ENCODE measurements at places on chromosomes 4 and X.

DNA sequence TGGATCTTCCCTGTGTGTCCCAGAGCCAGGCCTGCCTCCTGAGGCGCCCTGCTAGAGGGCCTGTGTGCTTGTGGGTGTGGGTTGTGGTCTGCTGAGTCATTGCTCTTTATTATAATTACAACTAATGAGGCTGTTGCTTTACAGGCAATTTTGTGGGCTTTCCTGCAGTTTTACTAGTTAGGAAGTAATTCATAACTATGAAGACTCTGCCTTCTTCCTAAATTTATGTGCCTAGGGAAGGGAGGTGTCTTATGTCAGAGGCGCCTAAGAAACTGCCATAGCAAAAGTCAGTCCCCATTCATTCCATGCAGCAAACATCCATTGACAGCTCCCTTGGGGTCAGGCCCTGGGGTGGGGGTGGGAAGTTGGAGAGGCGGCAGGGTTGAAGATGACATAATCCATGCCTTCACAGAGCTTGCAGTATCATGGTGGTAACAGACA, 359.2 kb downstream of the IDS start:
- no peak for DNase-seq

DNA sequence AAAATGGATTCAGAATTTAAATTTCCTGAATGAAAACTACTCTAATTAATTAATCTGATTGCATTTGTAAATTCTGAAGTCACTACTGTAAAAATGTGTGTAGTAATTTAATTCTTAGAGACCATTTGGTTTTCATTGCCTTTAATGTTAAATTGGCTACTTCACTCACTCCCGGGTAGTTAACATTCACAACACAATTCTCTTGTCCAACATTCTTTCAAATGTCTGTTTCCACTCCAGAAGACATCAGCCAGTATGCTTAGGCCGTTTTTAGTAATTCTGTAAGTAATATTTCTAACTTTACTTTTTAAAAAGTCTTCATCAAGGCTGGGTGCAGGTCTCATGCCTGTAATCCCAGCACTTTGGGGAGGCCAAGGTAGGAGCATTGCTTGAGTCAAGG, 21.3 kb upstream of the USP46 start:
- DNase-seq, result no peak

DNA sequence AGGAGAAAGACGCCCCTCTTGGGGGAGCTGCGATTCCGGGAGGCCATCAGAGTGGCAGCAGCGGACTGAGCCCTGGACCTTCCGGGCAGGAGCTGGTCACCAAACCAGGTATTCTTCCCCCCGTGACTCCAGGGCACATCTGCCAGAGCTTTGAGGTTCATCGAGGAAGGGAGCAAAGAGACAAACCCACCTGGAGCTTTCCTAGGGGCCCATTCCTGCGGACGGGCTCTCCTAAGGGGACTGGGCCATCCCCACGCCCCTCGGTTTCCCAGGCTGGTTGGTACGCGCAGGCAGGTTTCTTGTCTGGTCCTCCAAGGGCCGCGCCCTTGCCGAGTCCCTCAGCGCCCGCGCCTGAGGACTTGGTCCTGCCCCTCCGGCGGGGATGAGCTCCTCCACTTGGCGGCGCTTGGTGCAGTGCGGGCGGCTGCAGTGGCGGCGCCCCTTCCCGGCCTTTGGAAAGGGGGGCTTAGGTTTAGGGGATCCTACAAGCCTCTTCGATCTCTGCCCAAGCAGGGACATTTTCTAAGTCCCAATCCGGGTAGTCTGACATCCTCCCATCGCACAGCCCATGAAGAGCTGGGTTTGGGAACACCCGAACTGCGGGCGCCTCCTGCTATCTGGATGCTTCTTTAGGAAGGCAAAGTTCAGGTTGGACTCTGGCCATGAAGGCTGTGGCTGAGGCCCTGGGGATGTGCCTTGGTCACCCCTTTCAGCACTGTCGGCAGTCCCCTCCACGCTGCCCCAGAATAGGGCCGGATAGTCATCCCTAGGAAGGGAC, 538 bp downstream of the STBD1 start:
- DNase-seq, result no peak

DNA sequence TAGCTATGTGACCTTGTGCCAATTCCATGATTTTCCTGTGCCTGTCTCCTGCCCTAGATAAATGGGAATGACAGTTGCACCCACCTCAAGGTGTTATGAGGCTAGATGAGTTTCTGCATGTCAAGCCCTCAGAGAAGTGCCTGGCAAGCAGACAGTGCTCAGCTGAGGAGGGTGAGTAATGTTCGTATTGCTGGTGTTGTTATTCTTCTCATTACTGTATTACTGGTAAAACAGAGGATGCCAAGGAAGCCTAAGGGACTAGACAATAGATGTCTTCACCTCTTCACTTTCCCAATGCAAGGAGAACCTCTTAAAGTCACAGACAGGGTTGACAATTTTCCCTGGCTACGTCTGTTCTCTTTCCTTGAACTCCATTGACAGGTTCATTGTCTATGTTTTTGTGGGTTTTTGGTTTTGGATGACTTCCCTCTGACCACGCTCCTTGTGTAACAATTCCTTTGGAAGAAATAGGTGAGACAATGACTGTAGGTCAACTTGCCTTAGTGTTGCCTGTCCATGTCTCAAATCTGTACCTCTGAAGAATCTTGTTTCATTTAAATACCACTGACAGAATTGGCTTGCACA, 19.2 kb downstream of the ETDC start:
- no peak for DNase-seq

- no peak for DNase-seq
Observed at GRCh38 chr4:148376151-148376550, 66.1 kb downstream of the NR3C2 start.

GRCh38 chrX:12330841-12331240, 192.6 kb downstream of the FRMPD4 start:
- no peak for DNase-seq

- DNase-seq, result no peak
Observed at GRCh38 chr4:41890085-41890484, 45.1 kb upstream of the TMEM33 start.

DNA sequence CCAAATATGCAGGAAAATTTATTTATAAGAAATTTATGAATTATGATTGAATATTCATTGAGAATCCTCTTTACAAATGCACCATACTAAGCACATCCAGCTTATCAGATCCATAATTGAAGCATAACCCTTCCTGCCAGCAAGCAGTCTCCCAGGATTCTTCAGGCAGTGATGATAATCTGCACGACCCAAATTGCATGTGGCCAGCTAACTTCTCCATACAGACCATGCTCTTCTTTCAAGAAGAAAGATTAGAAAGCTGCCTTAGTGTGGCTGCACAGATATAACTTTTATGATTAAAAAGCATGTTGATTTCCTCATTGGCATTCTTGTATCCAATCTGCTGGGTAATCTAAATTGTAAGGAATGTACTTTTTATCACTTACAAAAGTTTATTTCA, 3.3 kb upstream of the CBR4 start:
- DNase-seq, result no peak

- no peak for DNase-seq
Observed at GRCh38 chr4:153229545-153229944, 25.3 kb downstream of the TRIM2 start.

DNA sequence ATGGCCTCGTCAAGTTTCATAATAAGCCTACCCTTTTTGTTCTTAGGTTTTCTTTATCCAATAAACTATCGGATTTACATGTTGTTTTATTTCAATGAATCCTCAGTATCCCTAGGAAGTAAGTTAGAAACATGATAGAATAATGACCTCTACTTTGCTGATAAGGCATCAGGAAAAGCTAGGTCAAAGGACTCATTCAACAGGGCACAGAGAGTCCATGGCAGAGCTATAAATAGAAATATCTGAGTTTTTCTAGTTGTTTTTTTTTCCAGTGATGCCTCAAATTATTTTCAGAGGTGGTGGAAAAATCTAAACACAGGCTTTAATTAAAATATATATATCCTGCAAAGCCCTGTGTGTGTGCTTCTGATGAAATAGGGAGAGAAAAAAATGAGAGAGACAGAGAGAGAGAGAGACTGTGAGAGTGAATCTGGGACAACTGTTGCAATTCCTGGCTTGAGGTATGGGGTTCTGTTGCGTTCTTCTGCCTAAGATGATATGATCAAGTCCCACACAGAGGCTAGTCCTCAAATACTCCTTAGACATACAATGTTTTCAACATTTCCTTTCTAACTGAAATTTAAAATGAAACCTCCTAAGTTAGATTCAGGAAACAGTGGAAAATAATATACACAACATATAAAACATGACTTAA, 139.9 kb downstream of the HDX start:
- DNase-seq, result no peak

- DNase-seq, result no peak
Observed at GRCh38 chrX:131704136-131704695, 160.3 kb downstream of the OR13H1 start.
